ENCODE measurements at places on chromosomes 6 and 20.

DNA sequence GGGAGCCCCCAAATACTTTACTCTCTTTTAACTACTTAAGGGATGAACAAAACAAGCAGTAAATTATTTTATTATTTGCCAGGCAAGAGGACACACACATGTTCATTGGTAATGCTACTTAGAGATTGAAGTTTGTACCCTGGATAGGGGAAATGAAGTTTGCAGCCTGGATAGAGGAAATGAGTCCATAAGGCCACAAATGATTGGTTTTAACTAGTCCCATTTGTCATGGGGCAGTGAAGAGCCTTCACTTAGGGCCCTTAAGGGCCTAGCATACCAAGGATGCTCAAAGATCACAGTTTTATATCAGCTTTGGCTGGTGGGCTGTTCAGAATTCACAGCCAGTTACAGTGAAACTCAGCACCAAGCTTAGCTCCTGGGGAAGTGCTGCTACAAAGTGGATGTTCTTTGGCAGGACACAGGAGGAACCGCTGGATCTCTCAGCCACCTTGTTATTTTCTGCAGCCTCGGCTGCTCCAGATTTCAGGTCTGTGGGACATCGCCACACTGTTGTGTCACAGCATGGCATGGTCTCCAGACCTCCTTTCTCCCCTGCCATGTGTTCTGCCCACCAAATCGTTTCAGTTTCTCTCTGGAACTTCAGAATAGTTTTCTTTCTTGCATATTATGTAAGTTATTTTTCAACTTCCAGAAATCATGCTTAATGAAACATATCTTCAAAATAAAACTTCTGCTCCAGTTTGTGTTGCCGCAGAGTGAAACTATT, 41.8 kb downstream of the NCOA7 start:
- no peak for DNase-seq

GRCh38 chr6:40569162-40569910, 17.8 kb downstream of the LRFN2 start:
- DNase-seq: no peak

DNA sequence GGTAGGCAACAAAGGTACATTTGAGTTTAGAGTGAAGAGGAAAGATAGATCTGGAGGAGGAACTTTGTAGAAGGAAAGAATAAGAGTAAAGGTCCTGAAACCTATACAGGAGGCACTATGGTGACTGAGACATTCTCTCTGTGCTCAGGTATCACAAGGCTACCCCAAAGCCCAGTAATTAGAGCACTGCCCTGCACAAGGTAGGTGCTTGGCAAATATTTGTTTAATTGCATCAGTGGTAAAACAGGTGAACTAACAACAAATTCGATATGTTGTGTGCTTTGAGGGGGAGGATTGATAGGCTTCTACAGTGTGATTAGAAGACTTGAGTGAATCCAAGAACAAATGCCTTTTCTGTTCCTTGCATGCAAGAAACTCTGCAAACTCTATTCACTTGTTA, 6.8 kb upstream of the TSHZ2 start:
- no peak for DNase-seq

GRCh38 chr6:70700922-70701876, 33.5 kb downstream of the SMAP1 start:
- DNase-seq: no peak

- DNase-seq: peak; percentile 54
Measured at GRCh38 chr6:111565326-111566221, 40.1 kb downstream of the TRAF3IP2 start.

- DNase-seq: no peak
Measured at GRCh38 chr6:108564178-108564577, 3.5 kb downstream of the FOXO3 start.

DNA sequence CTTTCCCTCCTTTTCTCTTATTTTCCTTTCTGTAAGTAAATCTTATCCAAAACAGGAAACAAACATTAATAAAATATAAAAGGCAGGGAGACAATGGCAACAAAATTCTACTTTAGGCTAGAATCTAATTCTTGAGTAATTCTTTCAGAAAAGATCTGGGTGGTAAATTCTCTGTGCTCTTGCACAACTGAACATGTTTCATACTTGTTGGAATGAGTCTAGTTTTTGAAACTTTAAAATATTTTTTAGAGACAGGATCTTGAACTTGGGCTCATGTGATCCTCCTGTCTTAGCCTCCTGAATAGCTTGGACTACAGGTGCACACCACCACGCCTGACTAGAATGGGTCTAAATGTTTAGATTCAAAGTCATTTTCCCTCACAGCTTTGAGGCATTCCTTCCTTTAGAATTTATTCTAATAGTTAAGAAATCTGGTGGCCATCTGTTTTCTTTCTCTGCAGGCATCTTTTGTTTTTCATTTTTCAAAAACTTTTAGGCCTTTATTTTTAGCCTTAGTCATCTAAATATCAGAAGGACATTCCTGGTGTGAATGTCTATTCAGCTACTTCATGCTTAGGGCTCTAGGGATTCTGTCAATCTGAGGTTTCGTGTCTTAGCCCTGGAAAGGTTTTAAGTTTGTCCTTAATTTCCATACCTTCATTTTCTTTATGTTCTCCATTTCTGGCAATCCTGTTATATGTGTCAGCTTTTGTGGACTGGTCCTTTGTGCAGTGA, 76.5 kb downstream of the CDKAL1 start:
- no peak for DNase-seq

GRCh38 chr20:8132484-8133309, 631 bp downstream of the PLCB1 start:
- DNase-seq: peak; percentile 16

- no peak for DNase-seq
Measured at GRCh38 chr6:140711019-140711613, 1336.7 kb upstream of the CITED2 start.

GRCh38 chr6:40585651-40586269, 1.4 kb downstream of the LRFN2 start:
- DNase-seq: no peak

DNA sequence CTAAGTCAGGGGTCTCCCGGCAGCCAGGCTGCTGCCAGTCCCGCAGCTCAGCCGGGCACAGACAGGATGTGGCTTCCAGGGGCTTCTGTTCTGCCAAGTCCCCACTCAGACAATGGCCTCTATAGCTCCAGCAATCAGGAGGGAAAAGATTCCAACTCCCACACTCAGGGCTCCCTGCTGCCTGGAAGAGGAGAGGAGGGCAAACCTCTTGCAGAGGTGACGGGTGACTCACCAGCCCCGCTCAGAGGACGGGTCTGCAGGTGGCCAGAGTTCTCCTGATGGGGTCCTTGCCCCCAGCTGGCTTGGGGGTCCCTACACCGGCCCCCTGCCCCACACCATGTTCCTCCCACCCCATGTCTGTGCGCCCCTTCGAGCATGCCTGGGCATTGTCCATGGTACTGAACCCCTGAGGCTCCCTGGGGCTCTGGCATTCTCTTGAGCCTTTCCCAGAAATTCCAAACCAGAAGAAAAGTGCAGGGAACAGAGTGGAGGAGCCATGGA, 32.6 kb downstream of the NTSR1 start:
- no peak for DNase-seq

DNA sequence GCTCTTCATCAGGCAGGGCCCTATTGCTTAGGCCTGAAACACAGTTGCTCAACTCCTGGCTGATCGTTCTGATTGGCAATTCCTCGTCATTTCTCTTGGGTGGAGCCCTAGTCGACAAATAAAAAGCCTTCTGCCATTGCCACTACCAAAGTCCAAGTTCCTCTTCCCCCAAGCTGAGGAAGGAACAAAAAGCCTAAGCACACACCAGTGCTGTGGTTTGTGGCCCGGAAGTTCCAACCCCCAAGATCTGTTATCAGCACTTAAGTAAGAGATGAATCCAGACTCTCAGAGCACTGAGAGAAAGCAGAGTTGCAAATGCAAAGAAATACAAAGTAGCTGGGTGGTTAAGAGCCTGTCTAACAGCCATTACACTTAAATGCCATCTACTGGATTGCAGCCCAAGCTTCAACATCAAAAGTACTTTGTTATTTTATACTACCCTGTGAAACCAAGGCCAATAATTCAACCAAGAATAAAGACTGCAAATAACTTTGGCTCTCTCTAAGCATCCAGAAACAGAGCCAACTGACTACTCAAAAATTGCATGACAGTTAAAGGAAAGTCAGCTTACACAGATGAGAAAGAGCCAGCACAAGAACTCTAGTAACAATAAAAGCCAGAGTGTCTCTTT, 1024.0 kb downstream of the GRIK2 start:
- no peak for DNase-seq

DNA sequence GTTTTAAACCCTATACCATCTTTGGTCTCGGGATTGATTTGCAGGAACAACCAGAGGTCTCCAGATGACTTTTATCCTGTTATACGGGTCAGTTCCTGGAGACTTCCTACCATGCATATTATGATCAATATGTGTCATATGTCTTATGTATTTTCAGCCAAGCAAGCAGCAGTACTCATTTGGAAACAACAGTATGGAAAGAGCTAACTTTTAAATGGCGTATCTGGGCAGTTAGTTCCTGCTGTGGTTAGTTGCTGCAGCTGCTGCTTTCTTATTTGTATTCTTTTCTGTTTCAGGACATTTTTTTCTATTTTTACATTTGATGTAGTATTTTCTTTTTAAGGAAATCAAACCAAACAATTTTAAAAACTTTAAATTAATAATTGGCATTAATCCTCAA, 207.5 kb downstream of the MANEA start:
- DNase-seq: no peak

GRCh38 chr6:90537723-90538258, 49.1 kb downstream of the MAP3K7 start:
- DNase-seq: no peak

DNA sequence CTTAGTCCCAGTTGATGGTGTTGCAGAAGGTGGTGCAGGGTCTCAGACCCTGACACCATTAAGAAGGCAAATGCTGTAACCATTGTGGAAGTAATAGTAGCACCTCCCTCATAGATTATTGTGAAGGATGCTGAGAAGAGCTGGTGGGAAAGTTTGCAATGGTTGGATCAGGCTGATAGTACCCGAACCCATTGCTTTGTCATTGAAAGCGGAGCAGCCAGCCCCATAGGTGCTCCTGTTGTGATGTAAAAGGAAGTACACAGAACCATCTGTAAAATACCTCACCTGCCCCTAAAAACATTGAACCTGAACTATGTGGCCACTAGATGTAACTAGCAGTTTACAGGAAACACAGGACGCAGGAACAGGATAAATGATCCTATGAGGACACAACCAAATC, 31.5 kb downstream of the RIOK1 start:
- DNase-seq: no peak

DNA sequence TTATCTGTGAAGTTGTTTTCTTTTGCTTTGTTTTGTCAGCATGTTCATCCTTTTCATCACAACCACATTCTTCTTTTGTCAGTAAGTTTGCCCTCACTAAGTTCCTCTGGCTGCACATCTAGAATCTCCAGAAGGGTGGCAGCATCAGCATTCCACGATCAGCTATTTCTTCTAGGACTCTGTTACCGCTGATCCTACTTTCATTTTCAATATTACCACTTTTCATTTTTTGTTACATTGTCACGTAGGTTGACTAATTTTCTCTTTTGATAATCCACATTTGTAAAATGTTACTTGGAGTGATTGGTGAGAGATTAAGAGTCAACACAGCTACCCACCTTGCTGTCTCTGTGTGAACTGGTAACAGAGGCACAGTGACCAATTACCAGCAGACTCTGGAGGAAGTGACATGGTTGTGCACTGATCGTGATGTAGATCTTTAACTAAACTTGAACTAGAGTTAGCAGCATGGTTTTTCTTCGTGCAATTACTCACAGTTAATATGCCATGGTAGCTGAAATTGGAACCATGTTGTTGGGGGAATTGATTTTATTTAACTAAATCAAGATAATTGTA, 307.9 kb upstream of the SLC35B3 start:
- DNase-seq: peak; percentile 30

DNA sequence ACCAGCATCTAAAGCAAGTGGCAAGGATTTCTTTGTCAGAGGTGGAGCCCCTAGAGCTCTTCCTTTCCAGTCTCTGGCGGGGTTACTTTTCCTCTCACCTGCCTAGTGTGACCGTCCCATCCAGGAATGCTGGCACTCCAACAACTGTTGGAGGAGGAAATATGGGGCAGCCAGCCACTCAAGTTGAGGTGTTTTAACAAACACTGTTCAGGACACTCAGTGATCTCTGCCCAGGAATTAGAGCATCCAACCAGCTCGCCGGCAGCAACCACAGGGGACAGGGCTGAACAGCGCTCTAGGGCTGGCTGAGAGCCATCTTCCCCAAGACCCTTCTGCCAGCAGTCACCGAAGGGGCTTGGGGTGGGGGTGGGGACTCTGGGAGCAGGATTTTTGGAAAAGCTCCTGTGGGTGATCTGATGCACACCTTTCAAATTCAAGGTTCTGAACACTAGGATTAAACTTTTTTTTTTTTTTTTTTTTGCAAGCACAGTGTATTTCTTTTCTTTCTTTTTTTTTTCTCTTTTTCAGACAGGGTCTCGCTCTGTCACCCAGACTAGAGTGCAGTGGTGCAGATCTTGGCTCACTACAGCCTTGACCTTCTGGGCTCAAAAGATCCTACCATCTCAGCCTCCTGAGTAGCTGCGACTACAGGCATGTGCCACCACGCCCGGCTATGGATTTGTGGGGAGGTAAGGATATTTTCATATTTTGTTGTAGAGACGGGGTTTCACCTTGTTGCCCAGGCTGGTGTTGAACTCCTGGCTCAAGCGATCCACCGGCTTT, 28.4 kb upstream of the KCNK16 start:
- DNase-seq: no peak

DNA sequence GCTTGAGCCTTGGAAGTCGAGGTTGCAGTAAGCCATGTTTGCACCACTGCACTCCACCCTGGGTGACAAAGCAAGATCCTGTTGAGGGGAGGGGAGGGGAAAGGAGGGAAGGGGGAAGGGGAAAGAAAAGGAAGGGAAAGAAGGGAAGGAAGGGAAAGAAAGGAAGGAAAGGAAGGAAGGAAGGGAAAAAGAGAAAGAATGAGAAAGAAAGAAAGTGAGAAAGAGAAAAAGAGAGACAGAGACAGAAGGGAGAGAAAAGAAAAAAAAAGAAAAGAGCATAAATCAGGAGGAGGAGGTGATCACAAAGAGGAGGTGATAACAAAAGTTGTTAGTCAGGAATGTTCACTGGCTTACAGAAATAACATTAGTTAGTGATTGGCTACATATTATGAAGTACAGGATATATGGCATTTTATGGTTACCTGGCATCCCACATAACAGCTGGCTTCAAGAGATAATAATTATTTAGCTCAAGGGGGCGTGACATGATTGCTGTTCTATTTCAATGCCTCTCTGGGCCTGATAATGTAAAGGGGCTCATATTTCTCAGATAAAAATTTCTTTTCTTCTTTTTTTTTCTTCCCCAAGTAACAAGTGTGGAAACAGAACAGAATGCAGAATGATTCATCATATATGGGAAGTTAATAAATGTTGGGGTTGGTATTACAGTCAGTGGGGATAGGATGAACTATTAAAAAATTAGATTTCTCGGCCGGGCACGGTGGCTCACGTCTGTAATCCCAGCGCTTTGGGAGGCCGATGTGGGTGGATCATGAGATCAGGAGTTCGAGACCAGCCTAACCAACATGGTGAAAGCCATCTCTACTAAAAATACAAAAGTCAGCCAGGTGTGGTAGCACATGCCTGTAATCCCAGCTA, 27.1 kb downstream of the SAMHD1 start:
- DNase-seq: no peak

Data from GM13976 (cell line).